ENCODE measurements at places on chromosomes 13 and 19.

- DNase-seq: no peak
These were observed 61.1 kb downstream of the ZNF431 start for GRCh38 chr19:21202865-21203494.

DNA sequence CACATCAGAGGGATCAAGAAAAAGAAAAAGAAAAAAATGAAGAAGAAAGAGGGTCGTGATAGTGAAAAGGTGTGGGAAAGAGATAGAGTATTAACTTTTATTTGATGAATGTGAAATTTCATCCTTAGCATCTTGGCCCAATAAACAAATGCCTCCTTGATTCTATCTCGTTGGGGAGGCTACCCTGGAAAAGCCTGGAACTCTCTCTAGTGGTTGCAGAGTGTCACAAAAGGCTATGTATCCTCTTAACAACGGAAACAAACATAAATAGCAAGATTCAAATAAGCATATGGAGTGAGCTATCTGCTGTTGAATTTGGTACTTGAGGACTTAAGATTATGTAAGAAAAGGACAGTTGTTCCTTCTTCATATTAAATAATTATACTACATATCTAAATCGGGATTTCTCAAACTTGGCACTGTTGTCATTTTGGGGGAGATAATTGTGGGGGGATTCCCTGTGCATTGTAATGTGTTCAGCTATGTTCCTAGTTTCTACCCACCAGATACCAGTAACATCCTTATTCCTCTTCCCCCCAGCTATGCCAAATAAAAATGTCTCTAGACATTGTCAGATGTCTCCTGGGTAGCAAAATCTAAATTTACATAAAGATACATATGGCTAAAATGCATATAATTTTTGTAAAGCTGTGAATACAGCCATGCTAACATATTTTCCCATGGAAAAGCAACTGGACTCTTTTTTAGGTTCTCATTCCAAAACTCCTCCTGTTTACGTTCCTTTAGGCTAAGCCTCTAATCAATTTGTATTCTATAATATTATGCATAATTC, 557.2 kb downstream of the DCT start:
- DNase-seq: no peak

GRCh38 chr13:107713314-107713713, 502.0 kb downstream of the LIG4 start:
- DNase-seq: no peak

- no peak for DNase-seq
These were observed 4.4 kb downstream of the ZNF813 start for GRCh38 chr19:53471916-53472315.

- DNase-seq: no peak
These were observed 57.0 kb downstream of the SLC10A2 start for GRCh38 chr13:103009051-103009840.

DNA sequence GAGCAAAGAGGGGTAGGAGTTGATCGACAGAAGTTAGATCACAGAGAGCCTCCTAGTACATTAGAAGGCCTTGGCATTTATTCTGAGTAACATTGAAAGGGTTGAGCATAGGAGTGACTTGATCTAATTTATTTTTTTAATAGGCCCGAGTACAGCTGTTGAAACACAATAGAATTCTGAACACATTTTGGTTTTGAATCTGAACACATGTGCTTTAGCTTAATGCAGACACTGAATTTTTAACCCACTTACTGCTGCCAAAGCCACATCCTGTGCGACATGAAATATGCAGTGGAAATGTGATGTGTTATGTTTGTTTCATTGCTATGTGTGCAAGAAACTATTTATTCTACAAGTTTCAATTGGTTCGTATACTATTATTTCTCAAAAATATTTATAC, 1505.9 kb downstream of the PCDH9 start:
- no peak for DNase-seq

DNA sequence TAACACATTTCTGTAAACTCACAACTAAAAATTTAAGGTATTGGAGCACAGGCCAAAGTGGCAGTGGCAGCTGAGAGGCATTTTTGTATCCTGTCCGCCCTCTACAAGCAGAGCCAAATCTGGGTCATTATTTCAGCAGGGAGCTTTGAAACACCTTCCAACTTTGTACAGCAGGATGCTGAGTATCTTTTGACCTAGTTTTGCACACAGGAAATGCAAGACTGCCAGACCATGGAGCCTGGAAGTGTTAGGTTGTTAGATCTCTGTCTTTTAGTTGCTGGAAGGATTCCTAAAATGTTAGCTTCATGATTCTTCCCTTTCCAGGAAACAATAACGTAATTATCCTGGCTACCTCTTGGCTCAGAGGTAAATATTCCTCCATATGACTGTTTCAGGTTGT, 148.6 kb upstream of the ATXN8OS start:
- no peak for DNase-seq

DNA sequence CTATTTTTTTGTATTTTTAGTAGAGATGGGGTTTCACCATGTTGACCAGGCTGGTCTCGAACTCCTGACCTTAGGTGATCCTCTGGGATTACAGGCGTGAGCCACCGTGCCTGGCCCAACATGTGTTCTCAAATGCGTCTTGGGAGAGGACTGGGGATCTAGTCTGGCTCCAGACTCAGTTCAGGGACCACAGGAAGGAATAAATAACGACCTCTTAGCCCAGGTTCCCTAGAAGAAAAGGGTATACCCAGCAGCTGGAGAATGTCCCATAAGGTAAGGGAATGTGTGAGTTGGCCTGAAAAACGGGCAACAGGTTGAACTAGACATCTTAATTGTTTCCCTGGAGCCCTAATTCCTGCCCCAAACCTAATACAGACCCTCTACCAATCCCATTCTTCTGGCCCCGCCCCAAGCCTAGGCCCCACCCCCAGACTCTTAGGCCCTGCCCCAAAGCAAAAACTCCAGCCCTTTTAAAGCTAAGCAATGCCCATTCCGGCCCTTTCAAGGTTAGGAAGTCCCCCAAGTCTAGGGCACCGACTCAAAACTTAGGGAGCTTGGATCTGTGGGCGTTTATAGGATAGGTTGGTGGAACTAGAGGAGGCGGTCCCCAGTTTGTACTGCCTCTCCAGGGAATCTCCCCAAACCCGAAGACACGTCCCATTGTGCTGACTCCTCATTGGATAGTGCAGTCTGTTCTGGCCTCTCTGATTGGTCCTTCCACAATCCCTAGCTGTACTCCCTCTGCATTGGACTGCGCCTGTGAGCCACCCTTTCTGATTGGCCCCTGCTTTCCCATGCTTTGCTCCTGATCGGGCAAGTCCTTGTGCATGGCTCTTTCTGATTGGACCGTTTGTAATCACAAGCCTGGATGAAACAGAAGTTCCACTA, 5.4 kb upstream of the LRFN1 start:
- DNase-seq: no peak

GRCh38 chr19:47280183-47280797, 5.6 kb downstream of the INAFM1 start:
- DNase-seq: no peak

DNA sequence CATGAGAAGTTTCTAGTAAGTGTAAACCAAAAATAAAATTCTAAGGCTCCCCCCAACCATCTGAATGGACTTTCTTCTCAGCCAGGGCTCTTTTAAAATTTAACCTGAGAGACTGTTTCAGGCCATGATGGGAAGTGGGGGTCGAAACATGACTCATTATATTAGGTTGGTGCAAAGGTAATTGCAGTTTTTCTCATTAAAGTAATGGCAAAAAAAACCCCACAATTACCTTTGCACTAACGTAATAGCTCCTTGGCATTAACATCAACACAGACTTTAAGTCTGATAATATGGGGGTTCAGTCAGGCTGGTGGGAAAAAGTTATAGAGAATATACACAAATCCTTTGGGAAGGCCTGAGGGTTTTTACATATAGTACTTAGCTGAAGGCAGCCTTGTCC, 9.4 kb upstream of the SPART start:
- DNase-seq: no peak

DNA sequence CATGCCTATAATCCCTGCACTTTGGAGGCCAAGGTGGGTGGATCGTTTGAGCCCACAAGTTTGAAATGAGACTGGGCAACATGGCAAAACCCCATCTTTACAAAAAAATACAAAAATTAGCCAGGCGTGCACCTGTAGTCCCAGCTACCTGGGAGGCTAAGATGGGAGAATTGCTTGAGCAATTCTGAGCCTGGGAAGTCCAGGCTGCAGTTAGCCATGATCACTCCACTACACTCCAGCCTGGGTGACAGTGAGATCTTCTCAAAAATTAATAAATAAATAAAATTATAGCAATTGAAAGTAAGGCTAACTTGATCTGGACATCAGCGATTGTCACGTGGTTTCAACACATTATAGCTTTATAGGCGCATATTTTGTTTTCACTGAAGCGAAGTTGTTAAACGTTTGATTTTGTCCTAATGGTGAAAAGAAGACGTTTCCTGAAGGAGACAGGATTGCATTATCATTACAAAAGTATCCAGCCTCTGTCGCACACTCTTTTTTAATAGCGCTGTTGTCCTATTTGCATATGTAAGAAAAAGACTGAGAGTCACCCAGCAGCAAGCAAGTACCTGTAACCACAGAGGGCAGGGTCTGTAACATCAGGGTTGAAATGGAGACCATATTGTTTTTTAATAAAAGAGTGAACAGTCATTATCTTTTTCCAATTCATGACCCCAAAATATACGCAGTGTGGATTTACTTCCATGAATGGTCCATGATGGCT, 335.7 kb downstream of the DCT start:
- DNase-seq: no peak

DNA sequence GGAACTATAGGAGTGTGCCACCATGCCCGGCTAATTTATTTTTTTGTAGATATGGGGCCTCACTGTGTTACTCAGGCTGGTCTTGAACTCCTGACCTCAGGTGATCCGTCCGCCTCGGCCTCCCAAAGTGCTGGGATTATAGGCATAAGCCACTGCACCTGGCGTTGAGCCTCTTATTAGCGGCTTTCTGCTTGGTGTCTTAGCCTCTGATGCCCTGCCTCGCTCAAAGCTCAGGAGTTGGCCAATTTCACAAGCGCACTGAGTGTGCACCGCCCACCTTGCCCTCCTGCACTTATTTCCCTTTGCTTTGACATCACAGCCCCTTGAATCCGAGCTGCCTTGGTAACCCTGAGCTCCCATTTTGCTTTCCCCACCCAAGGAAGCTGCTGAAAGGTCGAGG, 10.1 kb downstream of the YIPF2 start:
- DNase-seq: no peak

GRCh38 chr13:44146138-44146537, 227.5 kb upstream of the SERP2 start:
- no peak for DNase-seq

- DNase-seq: no peak
These were observed 144.1 kb upstream of the TRPC4 start for GRCh38 chr13:38013676-38014075.

- DNase-seq: no peak
These were observed 80.5 kb downstream of the GADD45B start for GRCh38 chr19:2556221-2557092.

DNA sequence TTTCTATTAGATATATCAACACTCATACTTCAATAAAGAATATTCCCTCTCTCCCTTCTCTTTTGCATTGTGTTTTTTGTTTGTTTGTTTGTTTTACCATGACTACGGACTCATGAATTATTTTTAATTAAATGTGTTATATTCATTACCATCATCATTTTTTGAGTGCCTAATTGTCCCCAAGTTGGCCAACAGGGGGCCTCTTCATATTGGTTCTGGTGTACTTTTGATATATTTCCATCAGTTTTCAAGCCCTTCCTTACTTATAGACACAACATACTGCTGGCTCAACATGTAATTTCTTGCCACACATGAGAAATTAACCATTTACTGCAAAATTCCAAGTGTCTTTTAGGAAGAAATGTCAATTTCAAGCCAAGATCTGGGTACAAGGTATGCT, 54.5 kb upstream of the GPC6 start:
- DNase-seq: no peak

DNA sequence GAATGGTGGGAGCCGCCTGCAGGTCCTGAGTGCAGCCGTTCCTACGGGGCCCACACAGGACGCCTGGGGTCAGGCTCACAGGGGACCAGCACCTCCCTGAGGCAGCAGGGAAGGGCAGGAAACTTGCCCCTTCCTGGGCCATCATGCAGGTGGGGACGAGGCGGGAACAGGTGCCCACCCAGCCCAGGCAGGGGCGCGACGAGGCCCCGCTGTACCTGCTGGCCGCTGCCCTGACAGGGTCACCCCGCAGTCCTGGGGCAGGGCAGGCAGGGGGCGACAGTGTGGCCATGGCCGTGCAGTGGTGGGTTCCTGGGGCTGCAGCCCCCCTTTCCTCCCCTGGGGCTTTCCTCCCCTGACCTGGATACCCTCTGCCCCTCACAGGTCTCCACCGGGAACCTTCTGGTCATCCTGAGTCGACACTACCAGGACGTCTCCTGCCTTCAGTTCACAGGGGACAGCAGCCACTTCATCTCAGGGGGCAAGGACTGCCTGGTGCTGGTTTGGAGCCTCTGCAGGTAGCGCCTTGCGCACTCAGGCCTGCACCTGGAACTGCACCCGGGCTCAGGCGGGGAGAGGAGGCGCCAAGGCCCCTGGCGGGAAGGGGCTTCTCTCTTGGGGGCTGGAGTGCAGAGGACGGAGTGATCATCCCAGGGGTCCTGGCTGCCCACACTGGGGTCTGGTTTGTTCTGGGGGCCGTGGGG, 5.4 kb downstream of the WDR18 start:
- DNase-seq: no peak

- DNase-seq: no peak
These were observed 258.8 kb upstream of the STARD13 start for GRCh38 chr13:33544308-33544707.

GRCh38 chr13:113495494-113496210, 5.1 kb upstream of the DCUN1D2 start:
- DNase-seq: no peak

DNA sequence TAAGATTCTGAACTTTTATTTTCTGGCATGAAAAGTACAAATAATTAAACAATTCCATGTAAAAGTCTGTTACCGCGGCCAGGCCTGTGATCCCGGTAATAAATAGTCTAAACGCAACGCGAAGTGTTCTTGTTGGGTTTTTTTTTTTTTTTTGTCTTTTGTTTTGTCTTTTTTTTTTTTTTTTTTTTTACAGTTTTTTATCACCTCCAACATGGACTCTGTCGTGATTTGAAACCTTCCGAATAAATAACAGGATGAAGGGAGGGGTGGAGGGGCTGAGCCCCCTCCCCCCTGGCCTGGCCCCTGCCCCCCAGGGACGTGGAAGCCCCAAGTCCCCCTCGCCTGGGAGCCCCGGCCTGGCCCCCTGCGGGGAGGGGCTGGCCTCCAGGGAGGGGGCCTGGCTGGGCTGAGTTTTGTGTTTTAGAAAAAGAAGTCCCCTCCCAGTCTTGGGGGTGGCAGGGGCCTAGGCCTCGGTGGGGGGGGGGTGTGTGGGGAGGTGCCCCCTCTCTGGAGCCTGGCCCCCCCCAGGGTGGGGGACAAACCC, 16.0 kb downstream of the PRKCSH start:
- no peak for DNase-seq

DNA sequence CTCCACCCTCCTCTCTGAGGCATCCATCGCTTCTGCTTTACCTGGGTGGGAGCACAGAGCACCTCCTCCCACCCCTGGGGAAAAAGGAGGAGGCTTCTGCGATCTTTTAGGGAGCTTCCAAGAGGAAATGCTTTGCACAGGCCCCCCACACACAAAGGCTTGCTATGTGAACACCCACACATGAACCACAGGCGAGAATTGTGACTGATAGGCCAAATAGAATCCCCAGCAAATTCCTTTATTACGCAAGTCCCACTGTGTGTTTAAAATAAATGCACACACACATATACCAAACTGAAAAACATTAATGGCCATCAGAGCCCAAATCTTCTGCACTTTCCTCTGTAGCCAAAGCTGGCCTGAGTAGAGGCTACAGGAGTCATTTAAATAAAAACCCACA, 50.6 kb downstream of the HSPH1 start:
- no peak for DNase-seq

- no peak for DNase-seq
These were observed 38.0 kb downstream of the KCTD4 start for GRCh38 chr13:45162821-45163220.

- DNase-seq: no peak
These were observed 46.3 kb downstream of the POLR1D start for GRCh38 chr13:27667946-27668345.
